AG04450 (cell line): ENCODE measurements at places on chromosomes 7 and 10. TPM values are rescaled to one million over a fixed set of nuclear protein-coding genes. Genes with fewer than 3 reads are reported as not detected.

Gene ST7
- 30.9 and 34.5 TPM in 2 replicates for polyA plus RNA-seq

Gene CACNB2
- polyA plus RNA-seq = 0.76 and 0.93 TPM in 2 replicates

Gene RARRES2
- 6.7 and 7.0 TPM in 2 replicates for polyA plus RNA-seq

Gene VWC2
- not detected in 2 replicates for polyA plus RNA-seq

Gene MNX1
- not detected in 2 replicates for polyA plus RNA-seq

Gene BLVRA
- 50.3 and 58.7 TPM in 2 replicates for polyA plus RNA-seq

Gene CALCR
- not detected in 2 replicates for polyA plus RNA-seq

Gene PRKG1
- 16.0 and 19.0 TPM in 2 replicates for polyA plus RNA-seq

Gene MOGAT3
- not detected in 2 replicates for polyA plus RNA-seq

Gene LRRC18
- not detected in 2 replicates for polyA plus RNA-seq

Gene SPDYE11
- 0.06 and 0.07 TPM in 2 replicates for polyA plus RNA-seq

Gene MPP7
- 0.61 and 0.94 TPM in 2 replicates for polyA plus RNA-seq

Gene FRMD4A
- 45.7 and 47.9 TPM in 2 replicates for polyA plus RNA-seq

Gene VGF
- 0.16 and 0.38 TPM in 2 replicates for polyA plus RNA-seq

Gene CALML5
- polyA plus RNA-seq = not detected in 2 replicates

Gene CYTH3
- polyA plus RNA-seq = 28.5 and 30.2 TPM in 2 replicates

Gene FAM221A
- 3.1 and 3.5 TPM in 2 replicates for polyA plus RNA-seq

Gene CHAT
- not detected in 2 replicates for polyA plus RNA-seq

Gene FAM13C
- polyA plus RNA-seq = 3.1 and 4.6 TPM in 2 replicates

Gene AKR1D1
- polyA plus RNA-seq = not detected in 2 replicates

Gene TAS2R5
- 0.38 and 0.81 TPM in 2 replicates for polyA plus RNA-seq

Gene KCTD7
- 14.7 and 14.8 TPM in 2 replicates for polyA plus RNA-seq

Gene GSTO2
- 1.7 TPM in 2 replicates for polyA plus RNA-seq

Gene CPXM2
- not detected in 2 replicates for polyA plus RNA-seq

Gene HOXA11
- polyA plus RNA-seq = 0.04 and 0.14 TPM in 2 replicates

Gene DLX6
- not detected in 2 replicates for polyA plus RNA-seq

Gene COBL
- polyA plus RNA-seq = 0.06 TPM in 1 of 2 replicates, not detected in the other

Gene SPDYE6
- polyA plus RNA-seq = not detected in 2 replicates

Gene FZD8
- polyA plus RNA-seq = 0.52 and 0.55 TPM in 2 replicates

Gene GNGT1
- not detected in 2 replicates for polyA plus RNA-seq

Gene SLC13A4
- polyA plus RNA-seq = 0.09 and 0.32 TPM in 2 replicates

Gene CUZD1
- polyA plus RNA-seq = 0.96 and 1.5 TPM in 2 replicates

Gene FRA10AC1
- 7.0 and 12.1 TPM in 2 replicates for polyA plus RNA-seq

Gene DYDC2
- not detected in 2 replicates for polyA plus RNA-seq

Gene AFAP1L2
- polyA plus RNA-seq = 0.05 and 0.07 TPM in 2 replicates

Gene NKX1-2
- polyA plus RNA-seq = not detected in 2 replicates

Gene MAGI2
- 2.3 and 3.1 TPM in 2 replicates for polyA plus RNA-seq

Gene TUBB8
- polyA plus RNA-seq = 0.20 TPM in 1 of 2 replicates, not detected in the other

Gene MORN4
- 14.4 and 16.0 TPM in 2 replicates for polyA plus RNA-seq

Gene TCTN3
- polyA plus RNA-seq = 51.3 and 55.3 TPM in 2 replicates

Gene PLEKHS1
- polyA plus RNA-seq = not detected in 2 replicates

Gene LDB3
- polyA plus RNA-seq = 0.46 and 0.60 TPM in 2 replicates

Gene STEAP2
- 5.4 and 6.4 TPM in 2 replicates for polyA plus RNA-seq

Gene MYPN
- 2.6 and 2.9 TPM in 2 replicates for polyA plus RNA-seq

Gene MKX
- 0.76 and 0.87 TPM in 2 replicates for polyA plus RNA-seq

Gene EPC1
- polyA plus RNA-seq = 27.3 and 34.1 TPM in 2 replicates

Gene OPALIN
- not detected in 2 replicates for polyA plus RNA-seq

Gene EFCAB10
- polyA plus RNA-seq = not detected in 2 replicates

Gene ADAM12
- polyA plus RNA-seq = 6.6 and 8.0 TPM in 2 replicates

Gene NDUFB2
- polyA plus RNA-seq = 195 and 218 TPM in 2 replicates

Gene FAM25A
- polyA plus RNA-seq = not detected in 2 replicates

Gene SFXN3
- 77.8 and 87.0 TPM in 2 replicates for polyA plus RNA-seq

Gene CFAP43
- 0.07 TPM in 1 of 2 replicates, not detected in the other for polyA plus RNA-seq

Gene IFIT1
- polyA plus RNA-seq = 24.3 and 32.8 TPM in 2 replicates
